ENCODE measurements at places on chromosomes 3 and 15. TPM values are rescaled to one million over a fixed set of nuclear protein-coding genes. Genes with fewer than 3 reads are reported as not detected.

DNA sequence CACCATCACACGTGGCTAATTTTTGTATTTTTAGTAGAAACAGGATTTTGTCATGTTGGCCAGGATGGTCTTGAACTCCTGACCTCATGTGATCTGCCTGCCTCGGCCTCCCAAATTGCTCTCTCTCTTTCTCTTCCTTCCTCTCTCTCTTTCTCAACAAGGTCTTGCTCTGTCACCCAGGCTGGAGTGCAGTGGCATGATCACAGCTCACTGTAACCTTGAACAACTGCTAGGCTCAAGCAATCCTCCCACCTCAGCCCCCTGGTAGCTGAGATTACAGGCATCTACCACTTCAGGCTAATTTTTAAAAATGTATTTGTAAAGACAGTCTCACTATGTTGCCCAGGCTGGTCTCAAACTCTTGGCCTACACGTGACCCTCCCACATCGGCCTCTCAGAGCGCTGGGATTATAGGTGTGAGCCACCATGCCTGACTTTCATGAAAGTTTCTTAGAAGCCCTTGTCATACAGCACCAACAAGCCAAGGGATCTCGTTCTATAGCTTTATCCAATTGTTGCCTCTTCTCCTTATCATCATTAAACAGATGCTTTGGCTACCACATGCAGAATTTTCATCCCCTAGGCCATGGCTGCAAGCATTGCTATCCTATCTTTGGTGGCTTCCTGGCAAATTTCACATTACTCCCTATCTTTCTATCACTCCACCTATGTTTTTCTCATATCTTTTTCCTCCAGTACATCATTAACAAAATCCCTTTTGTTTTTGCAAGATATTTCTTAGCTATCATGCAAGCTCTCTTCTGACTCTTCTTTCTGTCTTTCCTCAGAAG, 5.7 kb downstream of the CCDC32 start:
- no peak for DNase-seq

Gene ADGRG7
- total RNA-seq: not detected

Gene LMCD1
- 70.2 TPM for total RNA-seq

DNA sequence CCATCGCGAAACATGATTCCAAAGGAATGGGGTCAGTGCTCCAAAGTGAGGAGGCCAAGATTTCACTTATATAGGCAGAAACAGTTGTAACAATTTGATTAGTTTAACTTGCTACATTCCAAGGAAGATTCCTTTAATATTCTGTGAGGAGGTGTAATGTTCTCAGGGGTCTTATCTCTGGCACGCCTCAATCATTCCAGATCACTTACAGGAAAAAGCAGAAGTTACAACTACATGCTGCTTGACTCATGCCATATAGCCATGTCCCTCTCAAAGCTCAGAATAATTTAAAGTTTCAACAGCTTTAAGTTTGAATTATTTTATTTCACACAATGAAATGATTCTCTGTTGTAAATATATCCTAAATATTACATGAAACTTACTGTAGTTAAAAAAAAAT, 3.5 kb upstream of the FYTTD1 start:
- no peak for DNase-seq

DNA sequence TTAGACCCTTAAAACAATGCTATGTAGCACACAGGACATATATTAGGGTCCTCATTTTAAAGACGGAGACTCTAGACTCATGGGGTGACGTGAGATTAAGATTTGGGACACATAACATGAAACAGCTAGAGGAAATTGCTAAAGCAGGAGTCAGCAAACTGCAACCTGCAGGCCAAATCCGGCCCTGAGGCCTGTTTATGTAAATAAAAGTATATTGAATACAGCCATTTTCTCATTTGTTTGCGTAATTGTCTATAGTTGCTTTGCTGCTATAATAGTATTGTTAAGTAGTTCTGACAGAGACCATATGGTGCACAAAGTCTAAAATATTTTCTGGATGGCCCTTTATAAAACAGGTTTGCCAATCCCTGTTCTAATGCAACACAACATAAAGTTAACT, 115.5 kb downstream of the TMCO5A start:
- no peak for DNase-seq

All from epithelial cell of proximal tubule (primary cell).